ENCODE measurements at places on chromosomes 6 and 20.

DNA sequence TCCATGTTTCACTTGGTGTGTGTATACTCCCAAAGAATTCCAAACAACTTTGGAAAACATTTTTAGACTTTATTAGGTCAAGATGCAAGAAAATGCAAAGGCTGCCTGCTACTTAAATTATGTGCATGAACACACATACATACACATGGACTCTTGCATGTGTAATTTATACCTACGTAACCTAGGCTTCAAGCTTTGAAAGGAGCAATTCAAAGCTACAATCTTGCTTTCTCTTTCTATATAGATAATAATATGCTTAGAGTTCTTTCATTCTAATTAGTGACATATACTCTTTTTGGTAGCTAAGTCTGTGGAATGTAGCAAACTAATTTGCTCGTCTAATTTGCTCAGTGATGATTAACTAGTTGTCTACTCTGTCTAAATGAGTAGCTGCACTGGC is 146.5 kb downstream of the EPHA7 start:
- DNase-seq, result no peak

- DNase-seq, result no peak
Measured at GRCh38 chr6:121851056-121851455, 415.6 kb downstream of the GJA1 start.

GRCh38 chr20:5691918-5692618 is 58.1 kb upstream of the SHLD1 start:
- DNase-seq, result no peak

GRCh38 chr6:45850378-45851033 is 165.2 kb downstream of the CLIC5 start:
- DNase-seq, result no peak

DNA sequence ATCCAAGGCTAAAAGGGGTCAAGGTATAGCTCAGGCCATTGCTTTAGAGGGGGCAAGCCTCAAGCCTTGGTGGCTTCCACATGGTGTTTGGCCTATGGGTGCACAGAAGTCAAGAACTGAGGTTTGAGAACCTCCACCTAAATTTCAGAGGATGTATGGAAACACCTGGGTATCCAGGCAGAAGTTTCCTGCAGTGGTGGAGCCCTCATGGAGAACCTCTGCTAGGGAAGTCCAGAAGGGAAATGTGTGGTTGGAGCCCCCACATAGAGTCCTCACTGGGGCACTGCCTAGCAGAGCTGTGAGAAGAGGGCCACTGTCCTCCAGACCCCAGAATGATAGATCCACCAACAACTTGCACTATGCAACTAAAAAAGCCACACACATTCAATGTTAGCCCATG is 678.7 kb upstream of the ADGRB3 start:
- DNase-seq, result no peak

- DNase-seq, result no peak
Measured at GRCh38 chr20:62691487-62691886, 17.1 kb upstream of the NTSR1 start.

DNA sequence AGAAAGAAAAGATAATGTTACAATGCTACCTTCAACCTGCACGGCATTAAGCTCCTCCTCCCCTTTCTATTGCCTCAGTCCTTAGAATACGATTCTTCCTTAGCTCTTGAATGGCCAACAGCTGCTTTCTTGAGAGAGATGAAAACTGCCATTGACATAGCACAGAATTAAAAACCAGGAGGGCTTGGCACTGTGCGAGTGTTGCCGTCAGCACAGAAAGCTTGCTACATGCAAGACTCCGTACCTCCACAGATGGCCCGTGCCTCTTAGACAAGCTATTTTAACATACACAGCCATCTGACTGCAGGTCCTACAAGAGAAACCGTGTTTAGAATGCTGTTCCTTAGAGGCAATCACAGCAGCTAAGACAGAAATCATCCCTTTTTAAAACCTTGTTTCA is 51.7 kb downstream of the ALDH5A1 start:
- no peak for DNase-seq

- no peak for DNase-seq
Measured at GRCh38 chr6:132456700-132457143, 55.4 kb upstream of the MOXD1 start.

- DNase-seq, result no peak
Measured at GRCh38 chr6:41426438-41426851, 91.0 kb downstream of the NCR2 start.

DNA sequence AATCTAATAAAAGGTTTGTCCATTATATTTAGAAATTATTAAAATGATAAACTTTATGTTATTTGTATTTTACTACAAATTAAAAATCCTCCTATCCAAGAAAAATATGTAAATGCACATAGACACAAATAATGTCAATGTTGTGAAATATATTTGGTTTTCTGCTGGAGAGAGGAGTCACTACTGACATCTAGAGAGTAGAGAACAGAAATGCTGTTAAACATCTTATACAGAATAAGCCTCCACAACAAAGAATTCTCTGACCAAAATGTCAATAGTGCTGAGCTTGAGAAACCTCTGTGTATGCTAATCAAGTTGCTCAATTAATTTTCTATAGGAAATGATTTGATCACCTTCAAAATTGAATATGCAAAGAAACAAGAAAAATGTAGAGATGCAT is 12.4 kb downstream of the HTR1B start:
- no peak for DNase-seq

DNA sequence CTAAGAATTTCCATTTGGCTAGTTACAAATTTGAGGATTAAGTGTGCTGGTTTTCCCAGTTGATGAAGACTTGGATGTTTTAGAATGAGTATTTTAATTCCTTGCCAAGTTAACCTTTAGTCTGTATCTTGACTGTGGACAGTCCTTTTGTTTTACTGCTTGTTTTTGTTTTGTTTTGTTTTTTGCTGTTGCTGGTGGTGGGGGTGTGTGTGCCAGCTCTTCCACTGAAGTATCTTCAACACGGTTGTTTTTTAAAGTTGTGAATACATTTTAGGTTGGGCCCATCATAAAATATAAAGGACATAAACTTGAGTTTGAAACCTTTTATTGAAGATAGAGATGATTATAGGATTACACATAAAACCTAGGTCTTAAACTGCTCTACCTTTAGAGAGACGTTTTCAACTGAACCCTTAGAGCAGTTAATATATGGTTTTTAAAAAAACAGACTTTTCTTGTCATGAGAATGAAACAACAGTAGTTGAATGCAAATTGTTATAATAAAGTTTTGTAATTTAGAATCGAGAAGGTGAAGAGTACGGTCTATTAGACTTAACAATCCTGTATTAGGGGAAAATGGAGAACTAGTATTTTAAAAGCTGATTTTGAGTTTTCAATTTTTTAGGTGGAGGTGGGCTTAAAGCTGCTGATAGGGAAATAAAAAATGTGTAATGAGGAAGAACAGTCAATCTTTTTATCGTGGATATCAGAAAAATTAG is 4.0 kb downstream of the QKI start:
- DNase-seq, result no peak

GRCh38 chr6:125002406-125002741 is 40.1 kb downstream of the RNF217 start:
- DNase-seq, result no peak

DNA sequence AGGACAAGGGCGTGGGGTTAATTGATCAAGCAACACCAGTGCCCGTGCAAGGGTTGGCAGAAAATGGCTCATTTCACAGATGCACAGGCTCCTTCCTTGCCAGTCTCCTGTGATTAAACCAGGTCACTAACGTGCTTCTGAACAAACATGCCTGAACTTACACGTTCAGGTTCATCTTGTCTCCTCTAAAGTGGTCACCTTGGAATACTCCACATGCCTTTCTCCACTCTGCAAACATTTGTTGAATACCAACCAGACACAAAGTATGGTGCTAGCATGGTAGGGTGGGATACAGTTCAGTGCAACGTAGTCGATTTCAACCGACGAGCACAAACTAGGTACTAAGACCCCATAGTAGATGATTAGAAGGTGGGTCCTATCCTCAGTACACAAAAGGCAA is 72.6 kb upstream of the PTPRT start:
- no peak for DNase-seq

- DNase-seq, result no peak
Measured at GRCh38 chr20:45685896-45686295, 15.9 kb upstream of the WFDC11 start.

GRCh38 chr6:13617066-13617465 is 1.9 kb downstream of the NOL7 start:
- DNase-seq, result no peak

DNA sequence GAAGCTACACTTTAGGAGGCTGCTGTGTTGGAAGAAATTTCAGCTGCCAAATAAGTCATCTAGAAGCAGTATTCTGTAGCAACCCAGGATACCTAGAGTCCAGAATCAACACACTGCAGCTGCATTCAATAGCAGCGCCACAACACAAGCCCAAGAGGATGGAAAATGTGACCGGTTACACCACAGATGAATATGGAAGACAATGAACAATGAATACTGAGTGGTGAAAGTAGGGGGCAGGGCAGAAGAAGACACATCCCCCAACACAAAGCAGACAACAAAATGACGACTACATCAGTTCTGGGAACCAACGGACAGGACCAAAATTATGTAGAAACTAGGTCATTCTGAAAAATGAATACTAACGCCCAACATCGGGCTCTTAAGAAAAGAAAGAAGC is 38.2 kb downstream of the KIF6 start:
- DNase-seq, result no peak

DNA sequence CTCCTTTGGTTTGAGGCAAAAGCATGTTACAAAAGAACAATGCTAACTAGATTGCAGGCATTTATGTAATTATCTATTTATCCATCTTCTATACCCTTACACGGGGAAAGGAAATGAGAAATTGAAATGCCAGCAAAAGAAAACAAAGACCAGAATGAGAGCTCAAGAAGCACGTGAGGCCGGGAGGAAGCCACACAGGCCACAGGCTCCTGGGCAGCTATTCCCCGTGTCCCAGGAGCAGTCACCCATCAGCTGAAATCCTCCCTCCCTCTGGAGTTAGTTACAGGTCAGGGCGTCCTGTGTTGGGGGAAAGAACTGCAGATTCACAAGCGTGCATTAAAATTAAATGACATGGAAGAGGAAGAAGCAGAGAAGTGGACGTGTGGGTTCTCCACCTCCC is 64.7 kb upstream of the RPS6KA2 start:
- DNase-seq, result no peak

DNA sequence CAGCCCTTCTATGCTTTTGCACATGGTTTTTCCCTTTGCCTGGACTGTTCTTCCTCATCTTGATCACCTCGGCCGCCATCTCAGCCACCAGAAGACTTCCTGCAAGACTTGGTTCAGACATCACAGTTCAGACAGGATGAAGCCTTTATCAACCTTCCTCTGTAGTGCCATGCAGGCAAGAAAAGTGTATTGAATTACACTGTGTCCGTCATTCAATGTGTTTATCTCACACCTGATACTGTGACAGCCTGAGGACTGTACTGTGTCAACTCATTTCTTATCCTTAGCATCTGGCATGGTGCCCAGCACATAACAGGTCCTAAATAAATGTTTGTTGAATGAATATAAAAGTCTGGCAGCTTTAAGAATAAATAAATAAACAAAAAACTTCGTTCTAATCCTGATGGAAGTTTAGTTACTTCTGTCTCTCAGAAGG is 133.3 kb upstream of the MAN1A1 start:
- no peak for DNase-seq

GRCh38 chr6:87716928-87717614 is 15.0 kb upstream of the AKIRIN2 start:
- DNase-seq, result no peak

GRCh38 chr6:2552526-2553154 is 198.1 kb downstream of the MYLK4 start:
- no peak for DNase-seq

DNA sequence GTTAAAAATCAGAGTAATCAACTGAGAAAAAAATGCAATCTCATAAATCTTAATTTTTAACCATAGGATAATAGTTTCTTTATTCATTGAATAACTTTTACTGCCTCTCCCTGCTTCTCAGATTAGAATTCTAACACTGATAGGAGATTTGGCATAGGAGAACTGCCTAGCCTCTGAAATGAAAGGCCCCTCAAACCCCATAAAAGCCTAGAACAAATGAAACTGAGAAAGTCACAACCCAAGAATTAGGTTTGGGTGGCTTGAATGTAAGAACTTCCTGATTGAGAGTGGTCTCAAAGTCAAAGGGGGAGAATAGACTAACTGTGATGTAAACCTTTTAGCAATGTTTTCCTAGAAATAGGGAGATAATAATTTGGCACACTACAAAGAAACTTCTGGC is 52.2 kb downstream of the SAMD5 start:
- DNase-seq, result no peak

DNA sequence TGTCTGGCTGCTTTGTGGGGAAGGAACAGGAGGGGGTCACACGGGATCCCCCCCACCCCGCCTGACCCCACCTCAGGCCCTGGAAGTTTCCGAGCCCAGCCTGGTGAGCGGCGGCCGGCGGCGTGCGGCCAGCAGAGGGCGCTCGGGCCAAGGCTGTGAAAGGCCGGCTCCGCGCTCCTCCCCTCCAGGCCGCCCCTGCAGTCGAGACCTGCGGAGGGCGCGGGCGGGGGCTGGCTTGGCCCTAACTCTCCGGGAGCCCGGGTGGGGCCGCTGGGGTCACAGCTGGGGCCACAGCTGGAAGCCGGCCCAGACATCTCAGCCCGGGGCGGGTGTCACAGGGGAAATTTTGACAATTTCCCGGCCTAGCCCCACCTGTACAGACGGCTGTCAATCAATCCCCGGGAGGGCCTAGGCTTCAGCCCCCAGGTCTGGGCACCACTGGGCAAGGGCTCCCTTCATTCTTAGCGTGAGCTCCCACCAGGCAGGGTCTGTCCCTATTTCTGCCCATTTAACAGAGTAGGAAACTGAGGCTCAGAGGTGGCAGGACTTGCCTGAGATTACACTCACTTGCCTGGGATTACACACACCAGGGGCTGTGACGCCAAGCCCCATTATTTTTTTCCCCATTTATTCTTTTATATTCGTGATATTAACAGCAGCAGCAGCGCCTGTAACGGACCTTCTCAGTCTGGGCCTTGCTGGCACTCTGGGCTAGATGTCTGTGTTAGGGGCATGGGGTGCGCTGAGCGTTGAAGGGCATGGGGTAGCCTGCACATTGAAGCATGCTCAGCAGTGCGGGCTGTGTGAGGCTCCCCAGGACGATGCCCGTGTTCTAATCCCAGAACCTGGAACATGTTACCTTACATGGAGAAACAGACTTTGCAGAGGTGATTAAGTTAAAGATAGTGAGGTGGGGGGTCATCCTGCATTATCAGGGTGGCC is 23.0 kb downstream of the ZBP1 start:
- no peak for DNase-seq

DNA sequence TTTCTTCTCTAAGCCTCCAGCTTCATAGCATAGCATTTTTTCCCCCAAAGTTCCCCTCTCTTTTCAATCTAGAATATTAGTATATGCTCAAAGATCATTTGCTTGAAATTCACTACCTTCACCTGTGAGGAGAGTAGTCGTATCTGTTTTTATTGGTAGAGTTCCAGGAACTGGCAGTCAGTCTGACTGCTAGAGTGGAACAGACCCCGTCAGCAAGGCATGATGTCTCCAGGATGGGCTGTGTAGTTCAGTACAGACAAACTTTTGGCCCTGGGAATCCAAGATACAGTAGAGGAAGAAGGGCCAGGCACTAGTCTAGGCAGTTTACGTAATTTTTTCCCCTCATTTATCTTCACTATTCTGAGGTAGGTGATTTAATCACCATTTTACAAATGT is 29.1 kb downstream of the RALY start:
- no peak for DNase-seq

All from glomerular endothelial cell (primary cell).